ENCODE measurements at places on chromosomes 7 and 10. TPM values are rescaled to one million over a fixed set of nuclear protein-coding genes. Genes with fewer than 3 reads are reported as not detected.

Gene LBX1
- total RNA-seq = not detected

Gene MEOX2
- total RNA-seq = not detected

Gene CALHM3
- total RNA-seq = not detected

Gene CALML3
- total RNA-seq = not detected

Gene ITGA8
- total RNA-seq = 0.15 TPM

Gene TRPV5
- not detected for total RNA-seq

Gene VAX1
- total RNA-seq = not detected

DNA sequence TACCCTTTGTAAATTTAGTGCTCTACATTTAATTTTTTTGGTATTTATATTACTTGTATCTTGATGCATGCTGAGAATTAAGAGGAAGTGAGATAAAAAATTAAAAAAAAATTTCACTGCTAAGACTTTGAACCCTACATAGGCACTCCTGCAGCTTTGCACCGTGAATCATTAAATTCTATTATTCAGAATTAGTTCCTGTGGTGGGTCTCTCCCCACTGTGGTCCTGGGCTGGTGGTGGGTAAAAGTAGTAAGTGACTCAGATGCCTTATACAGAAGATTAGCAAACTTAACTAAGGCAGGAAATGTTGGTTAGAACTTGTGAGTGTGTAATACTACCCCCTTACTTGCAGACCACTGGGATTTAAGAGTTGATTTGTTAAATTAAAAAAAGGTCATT lies 72.6 kb downstream of the AP3M1 start:
- DNase-seq = no peak

DNA sequence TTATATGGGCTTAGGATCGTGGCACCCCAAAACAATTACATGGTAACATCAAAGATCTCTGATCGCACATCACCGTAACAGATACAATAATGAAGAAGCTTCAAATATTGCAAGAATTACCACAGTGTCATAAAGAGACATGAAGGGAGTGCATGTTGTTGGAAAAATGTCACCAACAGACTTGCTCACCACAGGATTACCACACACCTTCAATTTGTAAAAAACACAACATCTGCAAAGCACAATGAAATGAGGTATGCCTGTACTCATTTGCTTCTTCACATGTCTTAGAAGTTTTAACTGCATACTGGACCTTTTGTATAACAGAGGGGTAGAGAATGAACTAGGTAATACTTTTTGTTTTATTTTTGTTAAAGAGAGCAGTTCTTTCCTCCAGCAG lies 96.6 kb downstream of the TPST1 start:
- DNase-seq = no peak

DNA sequence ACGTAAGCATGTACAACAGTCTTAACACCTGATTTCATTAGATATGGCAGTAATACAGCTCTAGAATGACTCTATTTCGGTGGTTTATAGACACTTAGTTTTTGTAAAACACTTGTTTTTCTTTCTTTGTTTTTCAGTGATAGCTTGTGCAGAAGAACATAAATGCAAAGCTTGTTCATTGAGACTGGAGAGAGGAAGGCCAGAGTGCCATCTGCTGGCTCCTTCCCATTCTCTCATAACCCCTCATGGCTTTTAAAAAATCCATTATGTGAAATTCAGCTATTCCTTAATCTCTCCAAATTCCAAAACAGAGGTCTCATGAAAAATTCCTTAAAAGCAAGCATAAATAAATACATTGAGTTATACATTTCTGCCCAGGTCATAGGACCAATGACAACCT lies 76.3 kb downstream of the CACNB2 start:
- DNase-seq = peak; percentile 20

GRCh38 chr10:30724296-30724695 lies 94.7 kb upstream of the LYZL2 start:
- no peak for DNase-seq
